Activated T-helper 1 cell treated with anti-CD3 and anti-CD28 coated beads, Interleukin-12 subunit alpha, Interleukin-12 subunit beta, Interleukin-2, Interleukin-4 antibody, amounts not matched to agents 30 ng/mL and 10 ng/mL and 1 ng/mL, durations not matched to agents 14 hours and 24 hours and 36 hours (primary cell): ENCODE measurements at places on chromosomes 7 and 10. TPM values are rescaled to one million over a fixed set of nuclear protein-coding genes. Genes with fewer than 3 reads are reported as not detected.
A peak's percentile ranks its signal among the peaks of the same experiment; 100 is the strongest.

The HOXA9 gene
- total RNA-seq, result not detected in 2 replicates

The SORBS1 gene
- 0.59 and 0.73 TPM in 2 replicates for total RNA-seq

The KIAA1549 gene
- 0.59 and 0.75 TPM in 2 replicates for total RNA-seq

The FAM25G gene
- total RNA-seq, result not detected in 2 replicates

The CLCN1 gene
- total RNA-seq, result not detected in 2 replicates

The ADAMTS14 gene
- 0.21 and 0.37 TPM in 2 replicates for total RNA-seq

The NEURL1 gene
- 3.4 and 3.6 TPM in 2 replicates for total RNA-seq

The NRCAM gene
- 0.17 and 0.21 TPM in 2 replicates for total RNA-seq

DNA sequence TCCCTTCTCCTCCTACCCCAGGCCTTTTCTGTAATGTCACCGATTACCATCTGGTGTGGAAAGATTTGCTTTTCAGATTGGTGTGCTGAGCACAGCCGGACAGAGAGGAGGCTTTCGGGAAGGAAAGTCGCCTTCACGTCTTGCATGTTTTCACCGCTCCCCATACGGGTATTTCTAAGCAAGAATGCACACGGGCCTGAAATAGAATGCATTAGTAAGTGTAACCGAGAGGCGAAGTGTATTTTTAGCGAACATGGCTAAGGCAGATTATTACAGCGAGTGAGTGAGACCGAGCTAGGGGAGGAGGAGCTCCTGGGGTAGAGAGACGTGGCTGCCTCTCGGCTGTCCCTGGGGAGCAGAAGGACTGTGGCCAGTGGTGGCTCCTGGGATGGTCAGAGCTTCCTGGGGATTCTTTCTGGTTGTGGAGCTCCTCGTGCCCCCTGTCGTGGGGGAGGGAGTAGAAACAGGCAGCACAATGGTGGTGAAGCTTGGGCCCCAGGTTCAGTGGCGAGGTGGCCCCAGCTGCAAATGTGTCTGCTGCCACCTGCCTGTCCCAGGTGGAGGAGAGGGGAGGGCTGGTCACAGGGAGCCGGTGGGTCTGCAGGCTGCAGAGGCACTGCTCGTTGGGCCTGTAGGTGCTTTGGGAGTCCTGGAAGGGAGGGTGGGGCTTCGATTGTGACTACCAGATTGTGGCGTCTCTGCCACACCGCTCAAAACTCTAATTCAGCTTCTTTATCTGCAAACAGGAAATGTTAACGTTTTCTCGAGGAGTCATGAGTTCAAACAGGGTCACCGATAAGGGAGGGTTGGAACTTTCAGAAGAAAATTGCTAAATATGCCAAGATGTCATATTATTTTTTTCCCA, 135.8 kb downstream of the CAMK1D start:
- peaks cover 16% of the 10 kb centered on the region for H3K4me1 ChIP-seq
- H3K36me3 ChIP-seq, result peaks cover 2% of the 10 kb centered on the region
- DNase-seq, result peak; percentile 4
- peak overlapping the region; percentile 15 for H3K4me3 ChIP-seq

DNA sequence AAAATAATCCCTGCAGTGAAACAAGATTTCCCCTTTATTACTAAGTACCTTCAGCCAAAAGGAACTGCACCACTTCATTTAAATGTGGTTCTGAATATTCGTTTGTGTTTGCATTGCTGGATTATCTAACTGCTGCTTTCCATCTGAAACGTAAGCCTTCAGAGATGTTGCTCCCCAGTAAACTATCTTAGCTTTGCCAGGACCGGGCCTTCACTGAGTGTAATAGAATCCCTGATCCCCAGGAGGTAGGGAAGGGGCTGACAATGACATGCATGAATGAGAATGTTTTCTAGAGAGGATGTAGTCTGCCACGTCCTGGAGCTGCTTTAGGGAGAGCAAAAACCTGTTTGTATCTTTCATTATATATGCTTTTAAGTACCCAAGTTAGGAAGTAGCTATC, 19.5 kb upstream of the INSYN2A start:
- DNase-seq, result no peak
- H3K4me3 ChIP-seq, result no peak overlapping the region
- H3K36me3 ChIP-seq, result no peaks in the 10 kb centered on the region
- H3K27ac ChIP-seq, result no peak overlapping the region
- H3K27me3 ChIP-seq, result peaks cover 2% of the 10 kb centered on the region
- no peaks in the 10 kb centered on the region for H3K4me1 ChIP-seq

DNA sequence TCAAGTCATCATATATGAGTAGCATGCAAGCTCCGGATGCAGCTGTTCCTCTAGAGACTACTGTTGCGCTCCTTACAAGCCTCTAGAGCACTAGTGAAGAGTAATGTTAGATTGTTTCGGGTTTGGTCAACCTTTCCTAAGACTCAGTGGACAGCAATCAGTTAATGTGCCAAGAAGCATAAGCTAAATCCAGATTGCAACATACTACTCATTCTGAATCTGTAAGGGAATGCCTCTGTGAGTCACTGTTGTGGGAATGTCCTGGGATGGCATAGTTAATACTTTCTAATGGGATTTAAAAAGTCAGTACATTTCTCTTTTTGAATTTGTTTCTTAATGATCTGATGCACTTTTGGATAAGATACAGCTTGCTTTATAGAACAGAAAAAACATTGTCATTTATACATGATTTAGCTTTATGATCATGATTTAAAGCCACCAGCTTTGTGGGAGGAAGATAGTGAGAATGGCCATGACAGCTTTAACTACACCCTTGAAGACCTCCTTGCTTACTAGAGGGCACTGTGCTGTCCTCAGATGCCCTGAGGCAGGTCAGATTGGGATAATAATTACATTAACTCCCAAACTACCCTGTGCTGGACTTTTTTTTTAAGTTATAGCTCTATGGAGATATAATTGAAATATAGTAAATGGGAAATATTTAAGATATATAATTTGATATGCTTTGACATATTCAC, 138.4 kb downstream of the SDK1 start:
- H3K27ac ChIP-seq, result no peak overlapping the region
- H3K4me1 ChIP-seq, result no peaks in the 10 kb centered on the region
- no peak overlapping the region for H3K4me3 ChIP-seq
- no peaks in the 10 kb centered on the region for H3K36me3 ChIP-seq
- no peak for DNase-seq

- no peaks in the 10 kb centered on the region for H3K4me1 ChIP-seq
- no peak overlapping the region for H3K27ac ChIP-seq
- DNase-seq, result no peak
- H3K27me3 ChIP-seq, result peaks cover 12% of the 10 kb centered on the region
- no peak overlapping the region for H3K4me3 ChIP-seq
Measured at GRCh38 chr7:55043691-55044370, 25.0 kb downstream of the EGFR start.

DNA sequence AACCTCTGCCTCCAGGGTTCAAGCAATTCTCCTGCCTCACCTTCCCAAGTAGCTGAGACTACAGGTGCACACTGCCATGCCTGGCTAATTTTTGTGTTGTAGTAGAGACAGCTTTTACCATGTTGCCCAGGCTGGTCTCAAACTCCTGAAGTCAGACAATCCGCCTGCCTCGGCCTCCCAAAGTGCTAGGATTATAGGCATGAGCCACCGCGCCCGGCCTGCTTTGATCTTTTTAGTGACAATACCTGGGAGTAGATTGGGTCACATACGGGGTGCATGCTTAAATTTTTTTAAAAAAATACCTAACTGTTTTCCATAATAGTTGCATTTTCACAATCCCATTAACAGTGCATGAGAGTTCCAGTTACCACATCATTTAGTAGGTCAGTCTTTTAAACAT, 47.7 kb downstream of the CCDC71L start:
- H3K36me3 ChIP-seq, result no peaks in the 10 kb centered on the region
- no peak for DNase-seq
- H3K4me1 ChIP-seq, result no peaks in the 10 kb centered on the region
- no peak overlapping the region for H3K4me3 ChIP-seq
- H3K27ac ChIP-seq, result no peak overlapping the region
- H3K27me3 ChIP-seq, result peaks cover 4% of the 10 kb centered on the region

DNA sequence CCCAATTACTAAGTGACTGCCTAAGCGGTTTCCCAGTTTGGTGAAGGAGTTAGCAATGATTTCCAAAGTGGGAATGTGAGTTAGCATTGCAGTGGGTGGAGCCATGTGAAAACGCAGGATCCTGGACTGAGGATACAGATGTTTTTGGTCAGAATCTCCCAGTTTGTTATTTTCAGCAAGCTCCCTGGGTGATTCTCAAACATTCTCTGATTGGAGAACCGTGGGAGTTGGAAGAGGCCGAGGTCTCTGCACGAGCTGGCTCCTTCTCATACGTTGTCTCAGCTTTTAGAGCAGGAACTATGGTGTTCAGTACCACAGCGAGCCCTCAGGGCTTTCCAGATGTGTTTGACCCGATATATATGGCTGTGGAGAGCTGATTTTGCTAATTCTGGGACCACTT, 396.5 kb upstream of the NPVF start:
- H3K4me1 ChIP-seq, result peaks cover 12% of the 10 kb centered on the region
- no peak for DNase-seq
- H3K27ac ChIP-seq, result no peak overlapping the region
- no peak overlapping the region for H3K4me3 ChIP-seq

DNA sequence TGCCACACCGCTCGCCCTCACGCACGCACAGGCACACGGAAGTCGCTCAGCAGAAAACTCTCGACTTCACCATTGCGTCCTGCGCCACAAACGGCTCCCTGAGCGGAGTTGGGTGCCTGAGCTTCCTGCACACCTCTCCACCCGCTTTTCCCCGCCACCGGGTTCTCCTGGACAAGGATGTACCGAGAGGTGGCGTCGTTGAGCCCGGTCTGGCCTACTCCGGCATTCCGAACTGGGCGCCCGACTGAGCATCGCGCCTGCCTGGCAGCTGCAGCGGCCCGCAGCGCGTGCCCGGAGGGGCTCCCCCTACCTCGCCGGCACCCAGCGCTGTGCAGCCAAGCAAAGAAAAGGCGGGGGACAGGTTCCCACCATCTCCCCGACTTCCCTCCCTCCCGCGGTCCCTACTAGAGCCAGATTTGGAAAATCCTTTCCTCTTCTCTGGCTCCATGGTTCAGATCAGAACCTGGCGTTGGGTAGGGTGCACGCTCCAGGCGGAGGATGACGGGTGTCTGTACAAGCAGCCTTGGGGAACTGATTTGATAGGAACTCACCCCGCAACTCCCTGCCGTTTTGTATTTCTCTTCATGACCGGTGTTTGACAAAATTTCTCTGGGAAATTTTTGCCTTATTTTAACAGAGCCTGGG, 1.7 kb downstream of the SORCS3 start:
- no peak for DNase-seq
- H3K4me1 ChIP-seq, result peaks cover 10% of the 10 kb centered on the region
- H3K27ac ChIP-seq, result no peak overlapping the region
- H3K4me3 ChIP-seq, result no peak overlapping the region
- no peaks in the 10 kb centered on the region for H3K36me3 ChIP-seq
- H3K27me3 ChIP-seq, result peaks cover 55% of the 10 kb centered on the region

DNA sequence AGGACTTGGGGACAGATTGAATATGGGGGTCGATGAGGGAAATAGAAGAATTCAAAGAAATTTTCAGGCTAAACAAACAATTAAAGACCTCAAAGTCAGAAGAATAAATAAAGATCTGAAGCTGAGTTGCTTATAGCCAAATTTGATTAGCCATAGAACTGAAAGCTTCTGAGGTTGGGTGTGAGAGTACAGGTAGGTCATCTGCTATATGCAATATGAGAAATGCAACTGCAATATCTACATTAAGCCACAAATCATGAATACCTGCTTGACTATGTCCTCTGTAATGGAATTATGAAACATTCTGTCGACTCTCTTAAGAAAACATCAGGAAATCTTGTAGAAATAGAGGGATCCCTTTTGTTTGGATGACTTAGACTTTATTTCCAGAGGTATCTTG, 192.1 kb upstream of the PCDH15 start:
- H3K36me3 ChIP-seq, result no peaks in the 10 kb centered on the region
- H3K4me1 ChIP-seq, result no peaks in the 10 kb centered on the region
- H3K27me3 ChIP-seq, result no peaks in the 10 kb centered on the region
- DNase-seq, result no peak

- peaks cover 11% of the 10 kb centered on the region for H3K27me3 ChIP-seq
- H3K36me3 ChIP-seq, result no peaks in the 10 kb centered on the region
- no peak for DNase-seq
- H3K27ac ChIP-seq, result no peak overlapping the region
- no peak overlapping the region for H3K4me3 ChIP-seq
- H3K4me1 ChIP-seq, result no peaks in the 10 kb centered on the region
Measured at GRCh38 chr10:79488870-79489269, 23.5 kb upstream of the EIF5AL1 start.

GRCh38 chr10:57168611-57169240, 807.7 kb upstream of the ZWINT start:
- DNase-seq, result no peak
- H3K4me1 ChIP-seq, result no peaks in the 10 kb centered on the region
- H3K4me3 ChIP-seq, result no peak overlapping the region
- H3K27ac ChIP-seq, result no peak overlapping the region

GRCh38 chr7:46664453-46664852, 743.4 kb upstream of the IGFBP3 start:
- H3K36me3 ChIP-seq, result no peaks in the 10 kb centered on the region
- no peaks in the 10 kb centered on the region for H3K27me3 ChIP-seq
- H3K4me1 ChIP-seq, result no peaks in the 10 kb centered on the region

- H3K4me3 ChIP-seq, result no peak overlapping the region
- no peak for DNase-seq
- no peaks in the 10 kb centered on the region for H3K36me3 ChIP-seq
- H3K27me3 ChIP-seq, result no peaks in the 10 kb centered on the region
- peaks cover 14% of the 10 kb centered on the region for H3K4me1 ChIP-seq
Measured at GRCh38 chr7:101882595-101883564, 65.5 kb downstream of the CUX1 start.

GRCh38 chr7:4760952-4761351, 14.5 kb upstream of the AP5Z1 start:
- no peaks in the 10 kb centered on the region for H3K4me1 ChIP-seq
- DNase-seq, result no peak
- H3K4me3 ChIP-seq, result no peak overlapping the region
- no peaks in the 10 kb centered on the region for H3K27me3 ChIP-seq
- no peak overlapping the region for H3K27ac ChIP-seq

- H3K27ac ChIP-seq, result no peak overlapping the region
- no peak for DNase-seq
- H3K4me1 ChIP-seq, result no peaks in the 10 kb centered on the region
- no peak overlapping the region for H3K4me3 ChIP-seq
Measured at GRCh38 chr7:5439209-5439571, 15.6 kb upstream of the TNRC18 start.

DNA sequence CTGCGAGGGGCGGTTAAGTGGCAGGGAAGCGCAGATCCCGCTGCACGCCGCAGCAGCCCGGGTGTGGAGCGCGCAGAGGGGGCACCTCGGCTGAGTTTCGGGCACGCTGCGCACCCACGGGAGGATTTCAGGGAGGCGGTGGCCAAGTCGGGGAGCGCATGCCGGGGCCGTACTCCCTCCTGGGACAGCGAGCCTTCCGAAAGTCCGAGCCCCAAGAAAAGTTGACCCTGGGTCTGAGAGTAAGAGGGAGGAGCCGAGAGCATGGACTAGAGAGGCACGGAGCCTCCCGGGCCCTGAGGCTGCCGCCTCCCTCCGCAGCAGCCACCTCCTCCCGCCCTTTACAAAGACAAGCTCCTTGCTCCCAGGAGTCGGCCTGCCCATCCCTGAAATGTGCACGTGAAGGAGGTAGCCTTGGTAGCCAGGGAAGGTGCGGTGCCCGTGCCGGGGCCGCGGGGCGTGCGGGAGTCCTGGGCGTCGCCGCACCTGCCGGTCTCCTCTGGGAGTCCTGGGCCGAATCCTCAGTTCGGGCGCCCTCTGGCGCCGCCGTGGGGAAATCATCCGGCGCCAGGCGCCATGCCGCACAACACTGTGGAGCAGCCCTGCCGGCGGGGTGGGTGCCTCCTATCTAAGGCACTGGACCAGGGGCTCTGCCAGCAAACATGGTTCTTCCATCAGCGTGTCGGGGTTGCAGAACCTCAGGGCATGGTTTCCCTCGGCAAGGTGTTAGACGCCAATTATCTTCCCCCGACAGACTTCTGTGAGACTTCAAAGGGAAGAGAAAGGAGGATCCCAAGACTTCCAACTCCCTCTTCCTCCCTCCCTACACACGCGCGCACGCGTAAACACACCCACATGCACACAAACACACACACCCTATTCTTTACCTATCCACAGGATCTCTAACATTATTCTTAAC, 104.0 kb downstream of the TRIL start:
- peak; percentile 49 for DNase-seq
- H3K27me3 ChIP-seq, result peaks cover 40% of the 10 kb centered on the region
- peak overlapping the region; percentile 66 for H3K4me3 ChIP-seq
- no peaks in the 10 kb centered on the region for H3K36me3 ChIP-seq
